ENCODE measurements at places on chromosomes 16 and 17. TPM values are rescaled to one million over a fixed set of nuclear protein-coding genes. Genes with fewer than 3 reads are reported as not detected.

The HIC1 gene
- 13.5 TPM for polyA plus RNA-seq

The IL21R gene
- 0.12 TPM for polyA plus RNA-seq

The SLFN13 gene
- polyA plus RNA-seq, result 19.2 TPM

The ALDOA gene
- polyA plus RNA-seq, result 496 TPM

The GH2 gene
- not detected for polyA plus RNA-seq

The MPP3 gene
- polyA plus RNA-seq, result 8.0 TPM

The KRTAP2-3 gene
- not detected for polyA plus RNA-seq

The ACSM5 gene
- polyA plus RNA-seq, result 5.0 TPM

The KRTAP4-8 gene
- not detected for polyA plus RNA-seq

The OTOP3 gene
- polyA plus RNA-seq, result not detected

The WIPI1 gene
- 24.1 TPM for polyA plus RNA-seq

The METRNL gene
- 49.1 TPM for polyA plus RNA-seq

The SCIMP gene
- polyA plus RNA-seq, result 0.83 TPM

The PRCD gene
- polyA plus RNA-seq, result 3.7 TPM

The G6PC1 gene
- 6.5 TPM for polyA plus RNA-seq

The GALR2 gene
- polyA plus RNA-seq, result not detected

The C16orf92 gene
- polyA plus RNA-seq, result not detected

The SLC6A2 gene
- 0.54 TPM for polyA plus RNA-seq

The CCDC92B gene
- 0.07 TPM for polyA plus RNA-seq

The LHX1 gene
- 75.4 TPM for polyA plus RNA-seq

The AIPL1 gene
- polyA plus RNA-seq, result not detected

The TP53TG3 gene
- not detected for polyA plus RNA-seq

The KIF18B gene
- 9.7 TPM for polyA plus RNA-seq

The MYL11 gene
- polyA plus RNA-seq, result 0.83 TPM

The GRIN2A gene
- polyA plus RNA-seq, result 5.1 TPM

The KIF2B gene
- not detected for polyA plus RNA-seq

The SULT1A2 gene
- 1.6 TPM for polyA plus RNA-seq

The MT4 gene
- polyA plus RNA-seq, result not detected

The KRTAP4-6 gene
- polyA plus RNA-seq, result not detected

The KCNJ12 gene
- 5.3 TPM for polyA plus RNA-seq

The CEMP1 gene
- polyA plus RNA-seq, result 2.5 TPM

The PRAC1 gene
- polyA plus RNA-seq, result not detected

The CCL5 gene
- polyA plus RNA-seq, result 1.4 TPM

The FOXF1 gene
- polyA plus RNA-seq, result 0.04 TPM

The FTO gene
- 104 TPM for polyA plus RNA-seq

The TEKT3 gene
- polyA plus RNA-seq, result 1.7 TPM

The RGS11 gene
- polyA plus RNA-seq, result 1.0 TPM

The RASL10B gene
- polyA plus RNA-seq, result 10.2 TPM

The SLC5A11 gene
- polyA plus RNA-seq, result 6.5 TPM

The LRRC37A gene
- polyA plus RNA-seq, result 2.4 TPM

The CDRT15 gene
- 0.61 TPM for polyA plus RNA-seq

The CCL1 gene
- not detected for polyA plus RNA-seq

The OR4D1 gene
- polyA plus RNA-seq, result not detected

The GNG13 gene
- not detected for polyA plus RNA-seq

The OR2C1 gene
- 0.67 TPM for polyA plus RNA-seq

Measured in right renal cortex interstitium (tissue), 3 donors.